ENCODE measurements at places on chromosomes 1 and 21.
A peak's percentile ranks its signal among the peaks of the same experiment; 100 is the strongest.

GRCh38 chr1:58979677-58980076 lies 195.8 kb upstream of the JUN start:
- no peak for DNase-seq

- no peak for DNase-seq
These were observed 13.0 kb downstream of the PTPRC start for GRCh38 chr1:198651650-198652400.

- DNase-seq = no peak
These were observed 17.0 kb upstream of the ITLN2 start for GRCh38 chr1:160971618-160972056.

DNA sequence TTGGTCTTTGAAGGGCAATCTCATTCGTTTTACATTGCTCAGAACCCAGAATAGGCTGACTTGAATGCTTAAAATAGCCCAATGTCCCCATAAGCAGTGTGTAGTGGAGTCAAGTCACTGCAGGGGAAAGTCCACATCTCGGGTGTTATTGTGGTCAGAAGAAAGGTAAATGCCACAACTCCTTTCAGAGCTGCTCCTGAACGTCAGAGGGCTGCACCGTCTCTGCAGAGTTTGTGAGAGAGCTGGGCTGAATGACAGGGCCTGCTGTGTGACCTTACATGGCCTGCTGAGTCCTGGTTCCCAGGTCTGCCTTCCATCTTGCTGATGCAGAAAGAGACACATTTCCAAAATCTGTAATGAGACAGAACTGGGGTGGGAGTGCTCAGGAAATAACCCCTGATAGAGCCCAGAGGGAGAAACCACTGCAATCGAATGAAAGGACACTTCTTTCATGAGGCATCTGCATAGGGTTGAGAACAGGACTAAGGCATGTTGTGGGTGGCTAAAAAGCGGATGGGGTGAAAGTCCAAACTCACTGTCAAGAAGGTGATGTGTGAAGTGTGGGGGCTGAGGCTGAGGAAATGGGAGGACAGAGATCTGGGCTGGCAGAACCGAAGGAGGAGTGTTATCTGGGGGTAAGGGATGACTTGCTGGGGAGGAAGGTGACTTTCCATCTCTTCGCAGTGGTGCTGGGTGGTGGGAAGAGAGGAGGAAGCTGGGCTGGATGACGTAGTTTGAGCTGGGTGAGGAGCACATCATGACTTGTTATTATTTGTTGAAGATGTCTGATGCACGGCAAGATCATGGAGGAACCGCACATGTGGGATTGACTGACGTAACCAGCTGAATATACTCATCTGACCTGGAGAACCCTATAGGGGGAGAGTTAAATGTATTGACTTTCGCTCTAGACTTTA lies 33.7 kb downstream of the XCL2 start:
- no peak for DNase-seq

DNA sequence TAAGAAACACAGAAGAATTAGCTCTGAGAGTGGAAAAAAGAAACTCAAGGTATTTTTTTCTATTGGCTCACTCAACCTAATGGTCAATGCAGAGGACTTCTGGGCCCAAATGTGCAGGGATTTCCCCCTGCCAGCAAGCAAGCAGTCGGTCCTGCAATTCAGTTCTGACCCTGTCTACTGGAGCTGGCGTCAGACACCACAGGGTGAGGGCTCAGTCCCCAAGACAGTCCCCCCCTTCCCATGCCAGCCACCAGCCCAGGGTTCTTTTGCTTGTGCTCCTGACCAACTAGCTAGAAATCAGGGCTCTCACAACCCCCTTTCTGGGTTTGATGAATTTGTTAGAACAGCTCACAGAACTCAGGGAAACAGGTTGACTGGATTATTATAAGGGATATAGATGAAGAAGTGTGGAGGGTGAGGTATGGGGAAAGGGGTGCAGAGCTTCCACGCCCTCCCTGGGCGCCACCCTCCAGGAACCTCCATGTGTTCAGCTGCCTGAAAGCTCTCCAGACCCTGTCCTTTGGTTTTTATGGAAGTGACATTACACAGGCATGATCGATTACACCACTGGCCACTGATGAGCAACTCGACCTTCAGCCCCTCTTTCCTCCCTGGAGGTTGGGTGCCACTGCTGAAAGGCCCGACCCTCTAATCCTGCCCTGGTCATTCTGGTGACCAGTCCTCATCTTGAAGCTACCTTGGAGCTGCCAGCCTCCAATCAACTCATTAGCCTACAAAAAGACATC lies 22.5 kb upstream of the PWP2 start:
- DNase-seq = no peak

DNA sequence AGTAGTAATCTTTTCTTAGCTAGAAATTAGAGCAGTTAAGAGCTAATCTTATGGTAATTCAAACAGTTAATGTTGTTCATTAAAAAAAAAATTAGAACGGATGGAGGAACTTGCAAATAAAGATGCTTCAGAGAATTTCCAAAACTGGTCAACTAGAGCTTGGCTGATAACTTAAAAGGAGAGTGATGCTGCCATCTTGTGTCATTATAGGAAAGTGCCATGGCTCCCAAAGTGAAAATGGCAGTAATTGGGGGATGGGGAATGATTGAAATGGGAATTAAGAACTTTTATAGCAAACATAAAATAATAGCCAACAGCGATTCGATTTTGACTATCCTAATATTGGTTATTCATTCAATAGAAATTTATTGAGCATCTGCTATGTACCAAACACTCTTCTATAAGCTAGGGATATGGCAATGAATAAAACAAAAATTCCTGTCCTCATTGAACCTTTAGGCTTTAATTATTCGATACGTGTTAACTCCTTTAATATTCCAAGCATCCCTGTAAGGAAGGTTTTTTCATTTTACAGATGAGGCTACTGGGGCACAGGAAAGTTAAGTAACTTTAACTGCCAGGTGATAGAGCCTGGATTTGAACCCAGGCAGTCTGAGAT lies 5.7 kb upstream of the PLPP3 start:
- no peak for DNase-seq

DNA sequence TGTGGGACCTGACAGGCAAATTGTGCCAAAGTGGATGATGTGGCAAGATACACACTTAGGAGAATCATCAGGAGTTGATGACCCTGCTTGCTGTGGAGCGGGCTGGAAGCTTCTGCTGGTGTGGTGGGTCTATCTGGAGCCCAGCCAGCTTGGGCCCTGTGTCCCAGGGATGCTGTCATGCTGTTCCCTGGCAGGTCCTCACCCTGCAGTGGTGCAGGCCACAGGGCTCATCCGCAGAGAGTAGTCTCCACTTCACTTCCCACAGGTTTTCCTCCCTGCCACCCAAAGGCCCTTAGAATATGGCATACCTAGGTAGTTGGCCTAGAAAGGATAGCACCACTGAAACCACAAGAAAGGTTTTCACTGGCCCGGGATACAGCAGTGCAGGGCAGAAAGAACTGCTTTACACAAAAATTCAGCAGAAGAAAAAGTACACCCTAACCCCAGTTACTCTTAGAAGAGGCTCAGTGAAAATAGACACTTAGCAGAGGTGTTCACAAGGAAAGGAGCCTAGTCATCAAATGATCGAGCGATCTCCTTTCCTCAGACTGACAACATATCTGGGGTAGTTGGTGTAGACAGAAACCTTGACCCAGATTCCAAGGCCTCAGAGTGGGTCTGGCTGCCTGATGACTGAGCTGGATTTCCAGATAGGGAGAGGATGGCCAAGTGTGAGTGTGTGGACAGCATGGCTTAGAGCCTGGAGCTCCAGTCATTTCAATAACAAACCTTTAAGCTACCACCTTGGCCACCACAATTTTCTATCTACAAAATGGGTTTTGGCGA lies 1.3 kb upstream of the C1orf226 start:
- no peak for DNase-seq

- peak; percentile 81 for DNase-seq
These were observed 3.0 kb downstream of the TRIM46 start for GRCh38 chr1:155176544-155177071.

GRCh38 chr21:28391938-28392849 lies 600.5 kb downstream of the LTN1 start:
- DNase-seq = no peak

DNA sequence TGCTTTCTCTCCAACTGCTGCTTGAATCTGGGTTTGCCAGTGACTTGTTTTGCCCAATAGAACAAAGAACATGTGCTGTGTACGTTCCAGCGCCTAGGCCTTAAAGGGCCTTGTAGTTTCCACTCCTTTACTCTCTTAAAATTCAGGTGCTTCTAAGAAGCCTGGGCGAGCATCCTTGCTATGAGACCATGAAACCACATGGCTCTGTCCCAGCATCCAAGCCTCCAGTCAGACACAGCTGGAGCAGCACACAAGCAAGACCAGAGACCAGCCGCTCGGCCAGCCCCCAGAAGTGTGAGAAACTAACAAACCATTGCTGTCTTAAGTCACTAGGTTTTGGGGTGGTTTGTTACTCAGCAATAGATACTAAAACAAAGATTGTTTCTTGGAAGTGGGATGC lies 15.1 kb downstream of the PLEKHO1 start:
- DNase-seq = no peak

- DNase-seq = no peak
These were observed 4.8 kb downstream of the KIAA1614 start for GRCh38 chr1:180917306-180918065.

DNA sequence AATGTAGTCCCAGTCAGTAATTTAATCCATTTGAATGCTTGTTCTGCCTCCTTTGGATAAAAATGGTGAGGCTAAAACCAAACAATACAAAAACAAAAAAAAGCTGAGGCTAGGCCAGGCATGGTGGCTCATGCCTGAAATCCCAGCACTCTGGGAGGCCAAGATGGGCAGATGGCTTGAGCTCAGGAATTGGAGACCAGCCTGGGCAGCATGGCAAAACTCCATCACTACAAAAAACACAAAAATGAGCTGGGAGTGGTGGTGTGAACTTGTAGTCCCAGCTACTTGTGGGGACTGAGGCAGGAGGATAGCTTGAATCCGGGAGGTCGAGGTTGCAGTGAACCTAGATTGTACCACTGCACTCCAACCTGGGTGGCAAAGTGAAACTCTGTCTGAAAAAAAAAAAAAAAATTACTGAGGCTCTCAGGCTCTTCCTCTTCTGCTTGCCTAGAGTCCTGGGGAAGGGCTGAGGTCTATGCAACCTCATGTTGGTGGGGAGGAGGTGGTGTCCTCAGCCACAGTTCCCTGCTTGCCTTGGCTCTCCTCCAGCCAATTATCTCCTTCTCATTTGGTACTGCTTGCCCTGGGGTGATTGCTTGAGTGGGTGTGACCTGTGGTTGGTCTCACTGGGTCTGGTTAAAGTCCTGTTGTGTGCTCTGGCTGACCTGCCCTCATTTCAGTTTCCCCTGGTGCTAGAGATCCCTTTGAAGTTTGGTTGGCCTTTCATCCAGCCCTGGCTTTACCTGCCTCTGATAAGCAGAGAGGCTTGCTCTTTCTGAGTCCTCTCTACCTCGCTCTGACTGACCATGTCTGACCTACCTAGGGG lies 20.9 kb downstream of the S1PR1 start:
- no peak for DNase-seq

DNA sequence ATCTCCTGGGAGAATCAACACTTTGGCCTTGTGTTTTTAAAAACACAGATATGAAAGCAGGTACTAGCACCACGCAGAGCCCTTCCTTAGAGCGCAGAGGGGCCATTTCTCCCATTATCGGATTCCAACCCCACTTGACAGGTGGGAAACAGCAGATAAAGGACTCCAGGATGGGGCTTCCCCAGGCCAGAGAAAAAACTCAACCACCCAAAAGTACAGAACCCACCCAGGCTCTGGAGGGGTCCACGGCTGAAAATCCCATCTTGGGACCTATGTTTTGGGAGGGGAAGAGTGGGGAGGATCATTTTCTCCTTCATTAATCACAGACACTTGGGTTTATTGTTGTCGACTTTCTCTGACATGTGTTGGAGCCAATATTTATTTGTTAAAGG lies 27.1 kb upstream of the COL18A1 start:
- no peak for DNase-seq

- DNase-seq = no peak
These were observed 1.3 kb upstream of the CD58 start for GRCh38 chr1:116572099-116572498.

DNA sequence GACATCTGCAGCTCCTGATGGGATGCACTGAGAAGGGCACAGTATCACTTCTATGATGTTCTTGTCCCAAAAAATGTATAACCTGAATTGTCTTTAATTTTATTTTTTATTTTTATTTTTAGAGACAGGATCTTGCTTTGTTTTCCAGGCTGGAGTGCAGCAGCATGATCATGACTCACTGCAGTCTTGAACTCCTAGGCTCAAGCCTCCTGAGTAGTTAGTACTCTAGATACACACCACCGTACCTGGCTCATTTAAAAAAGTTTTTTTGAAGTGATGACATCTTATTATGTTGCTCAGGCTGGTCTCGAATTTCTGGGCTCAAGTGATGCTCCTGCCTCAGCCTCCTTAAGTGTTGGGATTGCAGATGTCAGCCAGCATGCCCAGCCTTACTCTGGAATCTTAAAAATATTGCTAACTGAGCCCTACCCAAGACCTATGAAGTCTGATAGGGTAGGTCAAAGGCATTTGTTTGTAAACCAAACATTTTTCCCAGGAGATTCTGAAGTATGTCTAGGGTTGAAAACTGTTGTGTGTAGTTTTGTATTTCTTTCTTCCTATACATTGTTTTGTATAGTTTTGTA lies 68.9 kb downstream of the ATF6 start:
- DNase-seq = no peak

DNA sequence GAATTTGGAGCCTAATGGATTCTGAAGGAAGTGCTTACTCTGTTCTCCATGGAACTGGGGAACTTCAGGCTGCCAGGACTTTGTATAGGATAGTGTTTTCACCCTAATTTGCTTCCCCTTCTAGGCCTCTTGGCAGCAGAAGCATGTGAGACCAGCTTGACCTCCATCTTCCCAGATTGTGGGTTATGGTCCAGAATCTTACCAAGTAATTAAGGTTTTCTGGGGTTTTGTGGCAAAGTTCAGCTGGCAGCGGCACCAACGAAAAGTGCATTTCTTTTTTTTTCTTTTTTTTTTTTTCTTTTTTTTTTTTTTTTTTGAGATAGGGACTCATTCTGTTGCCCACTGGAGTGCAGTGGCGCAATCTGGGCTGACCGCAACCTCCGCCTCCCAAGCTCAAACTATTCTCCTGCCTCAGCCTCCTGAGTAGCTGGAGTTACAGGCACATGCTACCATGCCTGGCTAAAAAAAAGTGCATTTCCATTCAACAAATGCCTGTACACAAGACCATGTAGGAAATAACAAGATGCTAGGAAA lies 3.4 kb upstream of the BMP8A start:
- no peak for DNase-seq

DNA sequence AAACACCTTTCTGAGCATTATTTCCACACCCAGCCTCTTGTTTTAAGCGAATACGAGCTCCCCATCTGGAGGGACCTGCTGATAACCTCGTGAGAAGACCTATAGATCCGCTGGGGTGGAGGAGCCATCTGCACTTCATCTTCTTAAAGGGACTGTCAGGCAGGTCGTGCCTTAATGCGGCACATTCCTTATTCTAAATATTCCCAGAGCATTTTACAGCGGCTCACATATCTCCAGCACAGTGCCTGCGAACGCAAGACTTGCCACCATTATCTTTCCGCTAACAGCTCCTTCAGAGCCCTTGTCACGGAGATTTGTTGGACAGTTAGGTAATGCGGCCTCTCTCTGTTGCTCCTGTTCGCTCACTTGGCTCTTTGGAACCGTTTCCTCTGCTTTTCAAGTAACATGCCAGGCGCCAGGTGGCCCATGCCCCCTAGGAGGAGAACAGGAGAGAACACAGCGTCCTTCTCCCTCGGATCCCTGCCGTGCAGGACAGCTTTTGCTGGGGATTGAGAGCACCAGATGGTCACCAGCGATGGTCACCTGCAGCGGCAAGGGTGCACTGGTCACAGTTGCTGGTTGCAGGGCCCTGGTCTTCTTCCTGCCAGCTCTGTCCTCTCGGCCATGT lies 162.4 kb downstream of the PGBD5 start:
- no peak for DNase-seq
